ENCODE measurements at places on chromosomes 7 and 10.

- no peak for DNase-seq
These were observed 13.1 kb downstream of the ATOH7 start for GRCh38 chr10:68218786-68219185.

- DNase-seq = no peak
These were observed 206.7 kb downstream of the HDAC9 start for GRCh38 chr7:18702071-18702829.

- no peak for DNase-seq
These were observed 58.7 kb upstream of the ANTXRL start for GRCh38 chr10:46227936-46228562.

DNA sequence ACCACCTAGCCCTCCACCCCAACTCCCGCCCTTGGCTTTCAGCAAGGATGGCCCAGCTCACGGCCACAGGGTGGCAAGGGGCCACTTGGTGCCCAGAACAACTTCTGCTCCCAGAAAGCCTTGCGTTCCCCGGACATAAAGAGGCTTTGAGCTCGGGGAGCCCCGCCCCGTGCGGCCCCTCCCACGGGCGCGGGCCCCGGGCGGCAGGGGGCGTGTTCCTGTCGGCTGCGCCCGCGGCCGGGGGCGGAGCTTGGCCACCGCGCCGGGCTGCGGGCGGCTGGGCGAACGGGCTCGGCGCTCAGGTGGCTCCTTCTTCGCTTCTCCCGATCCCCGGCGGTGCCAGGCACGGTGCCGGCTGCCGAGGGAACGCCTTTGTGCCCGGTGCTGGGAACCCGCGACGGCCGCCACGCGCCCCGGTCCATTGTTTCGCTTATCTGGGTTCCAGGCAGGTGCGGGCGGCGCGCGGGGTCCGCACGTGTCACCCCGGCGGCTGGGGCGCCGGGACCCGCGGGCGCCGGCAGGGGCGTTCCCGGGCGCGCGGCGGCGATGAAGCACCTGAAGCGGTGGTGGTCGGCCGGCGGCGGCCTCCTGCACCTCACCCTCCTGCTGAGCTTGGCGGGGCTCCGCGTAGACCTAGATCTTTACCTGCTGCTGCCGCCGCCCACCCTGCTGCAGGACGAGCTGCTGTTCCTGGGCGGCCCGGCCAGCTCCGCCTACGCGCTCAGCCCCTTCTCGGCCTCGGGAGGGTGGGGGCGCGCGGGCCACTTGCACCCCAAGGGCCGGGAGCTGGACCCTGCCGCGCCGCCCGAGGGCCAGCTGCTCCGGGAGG lies at the start of gene NFE2L3:
NFE2L3 (plus strand) TSS at position 246 of the 829 bp plus-strand sequence; CDS start at position 547, 301 bp downstream.
- peak; percentile 85 for DNase-seq

GRCh38 chr7:100674411-100675104 lies 1.0 kb downstream of the GNB2 start:
- DNase-seq = no peak

GRCh38 chr10:46240684-46241565 lies 45.9 kb upstream of the ANTXRL start:
- DNase-seq = no peak

DNA sequence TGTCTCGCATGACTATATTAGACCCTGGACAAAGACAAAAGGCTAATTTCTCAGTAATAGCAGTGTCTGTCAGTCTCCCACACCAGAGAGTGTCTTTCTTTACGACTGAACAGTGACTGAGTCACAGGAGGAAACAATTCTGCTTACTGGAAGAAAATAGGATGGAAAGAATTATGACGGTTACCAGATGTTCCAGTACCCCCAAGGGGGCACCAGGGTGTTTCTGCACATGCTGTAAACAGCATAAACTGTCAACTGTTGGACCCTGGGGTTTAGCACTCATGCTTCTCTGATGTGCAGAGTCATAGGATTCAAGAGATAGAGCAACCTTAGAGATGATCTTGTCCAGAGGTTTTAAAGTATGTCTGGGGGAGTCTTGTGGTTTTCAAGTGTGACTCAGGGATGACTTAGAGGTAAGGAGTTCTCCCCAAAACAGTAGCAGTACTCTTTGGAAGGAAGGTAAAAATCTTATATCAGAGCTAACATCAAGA lies 291.7 kb downstream of the THSD7A start:
- no peak for DNase-seq

DNA sequence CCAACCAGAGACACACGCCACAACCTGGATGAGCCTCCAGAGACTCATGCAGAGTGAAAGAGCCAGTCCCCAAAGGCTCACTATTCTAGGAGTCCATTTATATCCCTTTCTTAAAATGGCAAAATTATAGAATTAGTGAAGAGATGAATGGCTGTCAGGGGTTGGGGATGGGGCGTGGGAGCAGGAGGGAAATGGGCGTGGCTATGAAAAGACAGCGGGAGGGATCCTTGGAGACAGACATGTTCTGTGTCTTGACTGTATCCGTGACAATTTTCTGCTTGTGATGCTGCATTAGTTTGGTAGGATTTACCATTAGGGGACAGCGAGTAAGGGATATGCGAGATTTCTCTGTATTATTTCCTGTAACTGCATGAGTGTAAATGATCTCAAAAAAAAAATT lies 33.0 kb downstream of the FAM53B start:
- no peak for DNase-seq

DNA sequence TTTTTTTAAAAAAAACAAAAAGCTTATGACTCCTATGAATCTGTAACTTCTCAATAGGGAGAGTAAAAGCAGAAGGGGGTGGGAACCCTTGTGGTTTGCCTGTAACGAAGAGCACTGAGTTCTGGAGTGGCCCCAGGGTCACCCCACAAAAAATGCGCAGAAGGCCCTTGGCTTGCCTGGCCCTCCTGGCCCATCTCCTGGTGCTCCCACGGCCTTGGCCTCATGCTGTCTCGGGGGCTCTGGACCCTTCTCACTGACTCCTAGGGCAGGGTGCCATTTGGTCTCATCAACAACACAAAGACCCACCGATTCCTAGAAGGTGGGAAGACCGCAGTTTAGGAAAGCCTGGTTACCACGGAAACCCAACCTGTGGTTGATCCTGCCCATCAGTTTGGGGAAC lies 40.8 kb downstream of the ZNF467 start:
- DNase-seq = no peak

GRCh38 chr10:22605168-22605567 lies 109.2 kb downstream of the PIP4K2A start:
- no peak for DNase-seq

GRCh38 chr10:83927166-83927565 lies 212.1 kb upstream of the GHITM start:
- DNase-seq = no peak

- DNase-seq = no peak
These were observed 30.1 kb downstream of the RPA3 start for GRCh38 chr7:7688310-7688709.

GRCh38 chr7:81068-81925 lies 111.1 kb upstream of the FAM20C start:
- no peak for DNase-seq

- peak; percentile 65 for DNase-seq
These were observed 48.0 kb downstream of the ZNF365 start for GRCh38 chr10:62422068-62422590.

- DNase-seq = no peak
These were observed 33.2 kb downstream of the HIF1AN start for GRCh38 chr10:100568912-100569311.

- DNase-seq = no peak
These were observed 4.3 kb upstream of the PPIF start for GRCh38 chr10:79342811-79343561.

GRCh38 chr7:55142919-55143600 lies 124.2 kb downstream of the EGFR start:
- no peak for DNase-seq

DNA sequence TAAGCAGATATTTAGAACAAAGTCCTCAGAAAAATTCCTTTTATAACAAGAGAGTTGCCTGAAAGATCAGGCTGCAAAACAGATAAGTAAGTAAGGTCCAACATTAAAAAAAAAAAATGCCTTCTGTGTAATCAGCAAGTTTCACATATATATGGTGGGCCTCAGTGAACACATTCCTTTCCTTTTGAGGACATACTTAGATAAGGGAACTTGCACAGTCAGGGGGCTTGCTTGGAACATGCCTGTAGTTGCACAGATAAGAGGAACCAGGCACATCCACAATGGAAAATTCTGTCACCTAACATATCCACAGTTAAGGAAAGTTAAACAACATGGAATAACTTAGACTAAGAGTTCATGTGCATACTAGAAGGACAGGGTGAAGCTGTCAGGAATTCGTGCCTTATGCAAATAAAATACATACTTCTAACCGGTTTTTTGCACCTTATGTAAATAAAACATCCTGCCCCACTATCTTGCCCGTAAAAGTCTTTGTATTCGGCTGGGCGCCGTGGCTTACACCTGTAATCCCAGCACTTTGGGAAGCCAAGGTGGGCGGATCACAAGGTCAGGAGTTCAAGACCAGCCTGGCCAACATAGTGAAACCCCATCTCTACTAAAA lies 257.3 kb downstream of the ZNF33B start:
- no peak for DNase-seq

GRCh38 chr7:88599528-88599927 lies 160.0 kb upstream of the ZNF804B start:
- no peak for DNase-seq

All from NCI-H226 (cell line).